DMS153 (cell line): ENCODE measurements at places on chromosomes 5 and 9.

DNA sequence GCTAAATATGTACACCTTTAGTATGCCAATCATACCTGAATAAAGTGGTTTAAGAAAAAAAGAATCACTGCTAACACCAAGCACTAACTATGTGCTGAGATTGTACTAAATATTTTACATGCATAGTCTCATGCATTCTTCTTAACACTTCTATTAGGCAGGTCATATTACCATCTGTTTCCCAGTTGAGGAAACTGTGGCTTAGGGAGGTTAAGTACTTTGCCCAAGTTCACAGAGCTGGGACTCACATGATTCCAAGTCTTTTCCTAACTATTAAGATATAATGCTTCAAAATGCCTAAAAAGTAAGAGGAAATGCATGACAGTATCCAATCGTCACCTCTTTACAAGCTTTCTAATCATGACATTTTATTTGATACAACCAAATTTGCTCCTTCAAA, 69.2 kb upstream of the PLPP6 start:
- no peak for DNase-seq

- DNase-seq, result no peak
Measured at GRCh38 chr5:34736445-34737115, 80.5 kb downstream of the RAI14 start.

DNA sequence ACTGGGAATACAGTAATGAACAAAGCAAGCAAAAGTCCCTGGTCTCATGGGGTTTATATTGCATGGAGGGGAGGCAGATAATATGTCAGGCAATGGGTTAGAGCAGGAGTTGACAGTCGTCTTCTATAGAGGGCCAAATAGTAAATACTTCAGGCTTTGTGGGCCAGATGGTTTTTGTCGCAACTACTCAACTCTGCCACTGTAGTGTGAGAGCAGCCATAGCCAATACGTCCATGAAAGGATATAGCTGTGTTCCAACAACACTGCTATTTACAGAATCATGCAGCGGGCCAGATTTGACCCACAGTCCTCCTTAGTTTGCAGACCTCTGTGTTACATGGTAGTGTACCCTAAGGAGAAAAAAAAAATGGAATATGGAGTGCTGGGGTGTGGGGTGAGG, 25.5 kb downstream of the MAST4 start:
- DNase-seq, result no peak

DNA sequence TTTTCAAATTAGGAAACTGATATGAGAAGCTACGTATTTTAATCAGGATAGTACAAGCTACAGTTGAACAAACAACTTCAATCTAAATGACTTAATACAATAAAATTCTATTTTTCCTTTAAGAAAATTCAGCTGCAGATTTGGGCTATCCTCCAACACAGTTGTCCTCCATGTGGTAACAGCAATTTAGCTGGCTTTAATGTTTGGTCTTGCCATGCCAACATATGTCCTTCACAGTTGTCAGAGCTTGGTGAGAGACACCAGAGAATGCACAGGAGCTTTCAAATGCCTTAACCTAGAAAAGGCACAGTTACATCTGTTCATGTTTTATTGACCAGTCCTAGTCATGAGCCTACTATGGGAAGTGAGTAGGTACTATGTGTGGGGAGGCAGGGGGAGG, 10.8 kb downstream of the FAM174A start:
- no peak for DNase-seq

DNA sequence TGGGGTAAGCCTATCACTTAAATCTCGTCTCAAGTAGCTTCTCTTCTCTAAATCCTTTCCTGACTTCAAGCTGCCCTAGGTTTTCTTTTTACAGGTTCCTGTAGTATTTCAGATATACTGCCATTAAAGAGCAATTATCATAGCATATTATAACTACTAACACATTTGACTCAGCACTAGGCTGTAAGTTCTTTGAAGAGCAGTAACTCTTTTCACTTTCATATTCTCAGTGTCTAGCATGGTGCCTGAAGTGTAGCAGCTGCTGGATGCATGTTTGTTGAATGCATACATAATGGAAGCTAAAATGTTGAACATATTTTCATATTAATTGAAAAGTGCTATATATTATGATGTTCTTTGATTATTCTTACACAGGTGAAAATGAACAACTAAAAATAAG, 22.5 kb downstream of the CCDC152 start:
- no peak for DNase-seq

- no peak for DNase-seq
Measured at GRCh38 chr9:121298016-121298538, 30.1 kb downstream of the GSN start.

DNA sequence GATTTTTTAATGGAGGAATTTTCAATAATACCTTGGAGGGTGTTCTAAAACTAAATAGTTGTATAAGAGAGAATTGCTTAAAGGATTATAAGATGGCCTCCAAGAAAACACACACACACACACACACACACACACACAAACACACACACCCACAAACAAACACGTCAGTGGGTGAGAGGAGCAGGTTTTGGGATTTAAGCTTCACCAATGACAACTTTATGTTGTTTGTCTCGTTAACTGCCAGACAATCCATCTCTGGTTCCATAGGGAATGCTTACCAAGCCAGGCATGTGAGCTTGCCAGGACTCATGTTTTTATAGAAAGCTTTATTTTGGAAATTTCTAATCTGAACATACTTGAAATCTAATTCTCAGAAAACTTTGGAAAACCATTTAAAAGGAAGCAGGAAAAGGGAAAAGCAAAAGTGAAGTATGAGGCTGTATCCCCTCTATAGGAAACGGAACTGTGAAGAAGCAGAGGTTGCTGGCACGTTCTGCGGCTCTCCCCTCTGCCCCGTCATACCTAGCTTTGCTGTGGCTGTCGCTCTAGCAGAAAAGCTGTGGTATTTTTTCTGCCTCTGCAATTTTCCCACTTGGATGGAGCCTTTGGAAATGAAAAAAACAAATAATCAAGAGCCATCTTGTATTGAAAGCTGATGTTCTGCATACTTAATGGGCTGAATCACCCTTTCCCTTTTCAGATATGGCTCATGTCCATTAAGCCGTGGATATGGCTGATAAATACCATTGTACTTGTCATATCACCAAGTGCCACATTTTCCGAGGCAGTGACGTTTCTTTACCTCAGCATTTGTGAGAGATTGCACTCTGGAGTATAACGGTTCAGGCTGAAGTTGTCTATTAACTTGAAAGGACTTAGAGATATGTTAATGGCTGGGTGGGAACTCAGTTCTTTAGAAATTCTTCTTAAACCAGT, 112.7 kb downstream of the NTRK2 start:
- DNase-seq, result no peak

DNA sequence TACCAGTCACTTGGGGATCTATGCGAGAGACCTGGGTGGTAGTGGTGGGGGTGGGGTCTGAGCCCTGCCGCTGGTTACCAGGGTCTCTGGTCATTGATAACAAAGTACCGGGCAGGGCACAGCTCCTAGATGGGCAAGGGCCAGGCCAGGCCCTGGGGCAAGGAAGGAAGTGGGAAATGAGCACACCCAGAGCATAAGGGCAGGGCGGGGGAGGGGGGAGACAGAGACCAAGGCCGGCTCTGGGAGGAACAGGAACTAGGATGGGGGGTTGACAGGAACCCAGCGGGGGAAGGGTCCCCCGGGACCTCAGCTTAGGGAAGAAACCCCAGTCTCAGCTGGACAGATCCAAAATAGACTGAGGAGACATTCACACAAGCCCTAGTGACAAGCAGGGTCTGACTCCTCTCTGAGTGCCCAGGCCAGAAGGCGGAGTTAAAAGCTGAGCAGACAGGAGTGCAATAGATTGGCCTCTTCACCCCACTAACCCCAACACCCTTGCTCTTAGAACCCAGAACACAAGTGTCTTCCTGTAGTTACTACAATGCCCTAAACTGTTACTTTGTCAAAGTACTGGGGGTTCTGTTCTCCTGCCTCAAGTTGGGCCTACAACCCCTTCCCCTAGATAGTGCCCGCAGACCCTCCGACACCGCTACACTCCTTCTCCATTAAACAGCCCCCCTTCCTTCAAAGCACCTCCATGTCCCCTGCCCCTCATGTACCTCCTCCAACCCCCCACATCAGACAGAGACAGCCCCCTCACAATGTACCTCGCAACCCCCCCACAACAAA, 628 bp downstream of the ATOSB start:
- peak; percentile 3 for DNase-seq

DNA sequence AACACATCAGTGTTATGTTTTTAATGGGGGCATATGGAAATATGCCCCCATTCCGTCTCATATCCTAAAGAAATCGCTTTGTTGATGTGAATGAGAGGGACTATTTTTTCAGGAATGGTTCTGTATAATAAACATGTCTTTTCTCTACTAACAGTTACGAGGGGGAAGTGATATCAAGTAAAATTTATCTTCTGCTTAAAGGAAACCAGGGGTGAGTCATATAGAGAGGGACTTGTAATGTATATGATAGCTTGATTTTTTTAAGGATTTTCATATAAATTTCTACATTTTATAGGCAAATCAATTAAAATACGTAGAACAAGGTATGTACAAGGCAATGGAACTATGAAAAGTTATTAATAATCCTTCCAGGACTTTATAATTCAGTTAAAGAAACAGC, 207.1 kb downstream of the SEMA5A start:
- DNase-seq, result no peak

DNA sequence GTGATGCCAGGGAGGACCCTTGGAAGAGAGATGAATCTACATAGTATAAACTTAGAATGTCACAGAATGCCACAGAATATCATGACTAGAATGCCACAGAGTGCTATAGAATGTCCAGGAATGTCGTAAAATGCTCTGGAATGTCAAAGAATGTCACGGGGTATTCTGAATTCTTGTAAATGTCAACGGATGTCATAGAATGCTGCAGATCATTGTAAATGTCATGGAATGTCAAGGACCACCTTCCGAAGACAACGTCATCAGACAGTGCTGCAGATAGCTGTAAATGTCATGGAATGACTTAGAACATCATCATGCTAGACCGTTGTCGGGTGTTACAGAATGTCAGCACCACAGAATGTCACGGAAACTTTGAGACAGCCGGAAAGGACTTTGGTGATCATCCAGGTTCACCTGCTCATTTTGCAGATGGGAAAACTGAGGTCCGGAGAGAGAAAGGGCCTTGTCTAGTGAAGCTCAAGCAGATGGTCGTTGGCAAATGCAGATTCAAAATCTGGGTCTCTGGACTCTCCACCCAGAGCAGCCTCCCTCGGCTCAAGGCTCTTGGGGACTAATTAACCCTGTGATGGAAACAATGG, 117.1 kb downstream of the LHX2 start:
- no peak for DNase-seq

GRCh38 chr9:19114680-19115270, 12.1 kb upstream of the HAUS6 start:
- DNase-seq, result no peak

GRCh38 chr5:14184725-14185124, 41.6 kb downstream of the TRIO start:
- DNase-seq, result no peak

GRCh38 chr5:163916376-163916775, 411.0 kb downstream of the MAT2B start:
- DNase-seq, result no peak

GRCh38 chr9:111633389-111633736, 2.2 kb downstream of the DNAJC25 start:
- DNase-seq, result no peak

DNA sequence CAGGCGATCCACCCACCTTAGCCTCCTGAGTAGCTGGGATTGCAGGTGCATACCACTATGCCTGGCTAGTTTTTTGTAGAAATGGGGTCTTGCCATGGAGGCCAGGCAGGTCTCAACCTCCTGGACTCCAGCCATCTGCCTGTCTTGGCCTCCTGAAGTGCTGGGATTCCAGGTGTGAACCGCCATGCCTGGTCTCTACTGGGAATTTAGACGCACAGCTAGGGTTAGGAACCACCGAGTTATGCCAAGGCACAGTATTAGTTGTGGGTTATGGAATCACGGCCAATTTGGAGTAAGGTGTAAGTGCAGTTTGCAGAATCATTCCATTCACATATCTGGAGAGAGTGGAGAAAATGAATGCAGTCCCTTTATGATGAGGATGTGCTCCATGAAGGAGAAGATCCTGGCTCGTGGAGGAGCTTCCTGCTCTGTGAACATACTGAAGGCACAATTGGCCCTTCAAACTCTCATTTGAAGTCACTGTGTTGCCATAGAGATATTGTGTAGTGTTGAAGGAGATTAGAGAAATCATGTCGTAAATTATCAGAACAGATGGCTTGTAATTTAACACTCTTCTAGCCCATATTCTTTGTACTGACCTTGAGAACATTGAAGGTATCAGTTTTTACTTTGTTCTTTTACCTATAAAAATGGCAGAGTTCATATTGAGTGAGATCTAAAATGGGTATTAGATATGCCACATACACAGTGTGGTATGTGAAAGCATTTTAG, 18.8 kb downstream of the TRIO start:
- DNase-seq, result peak; percentile 86

DNA sequence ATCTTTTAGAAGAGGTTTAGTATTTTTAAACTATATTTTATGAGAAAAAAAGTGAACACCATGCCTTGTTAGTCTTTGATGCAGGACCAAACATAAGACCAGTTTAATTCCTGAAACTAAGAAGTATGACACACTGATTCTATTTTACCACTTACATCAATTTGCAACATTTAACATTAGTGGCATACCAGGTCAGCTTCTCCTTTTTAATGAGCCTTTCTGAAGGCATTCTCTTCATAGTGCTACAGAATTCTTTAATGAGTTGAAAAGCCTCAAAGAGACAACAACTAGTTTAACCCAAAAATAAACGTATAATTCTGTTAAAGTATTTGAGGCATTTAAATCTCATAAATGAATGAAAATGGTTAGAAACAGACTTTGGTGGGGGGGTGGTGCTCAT, 28.2 kb downstream of the ARSB start:
- no peak for DNase-seq

DNA sequence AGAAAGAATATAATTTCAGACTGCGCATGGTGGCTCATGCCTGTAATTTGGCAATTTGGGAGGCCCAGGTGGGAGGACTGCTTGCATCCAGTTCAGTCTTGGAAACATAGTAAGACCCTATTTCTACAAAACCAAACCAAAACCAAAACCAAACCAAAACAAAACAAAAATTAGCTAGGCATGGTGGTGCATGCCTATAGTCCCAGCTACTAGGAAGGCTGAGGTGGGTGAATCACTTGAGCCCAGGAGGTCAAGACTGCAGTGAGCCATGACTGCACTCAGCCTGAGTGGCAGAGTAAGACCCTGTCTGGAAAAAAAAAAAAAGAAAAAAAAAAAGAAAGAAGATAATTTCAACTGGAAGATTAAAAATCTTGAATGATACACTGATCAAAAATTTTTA, 137.0 kb upstream of the ACOT12 start:
- DNase-seq, result no peak

DNA sequence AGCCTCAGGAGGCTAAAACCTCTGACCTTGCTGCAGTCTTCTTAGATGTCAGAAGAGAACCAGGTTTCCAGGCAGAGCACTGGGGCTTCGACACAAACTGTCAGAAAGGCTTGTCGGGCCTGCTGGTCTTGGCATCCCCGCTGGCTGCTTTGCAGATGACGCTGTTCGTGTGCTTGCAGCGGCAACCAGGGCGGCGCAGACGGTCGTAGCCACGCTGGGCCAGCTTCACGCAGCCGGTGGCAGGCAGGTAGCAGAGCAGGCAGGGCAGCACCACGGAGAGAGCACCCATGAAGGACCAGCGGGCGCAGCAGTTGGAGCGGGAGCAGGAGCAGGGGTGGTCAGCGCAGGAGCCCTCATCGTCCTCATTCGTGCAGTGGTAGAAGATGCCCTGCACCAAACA, 10.7 kb downstream of the SPRY4 start:
- DNase-seq, result no peak
